ENCODE measurements at places on chromosomes 4 and X.

DNA sequence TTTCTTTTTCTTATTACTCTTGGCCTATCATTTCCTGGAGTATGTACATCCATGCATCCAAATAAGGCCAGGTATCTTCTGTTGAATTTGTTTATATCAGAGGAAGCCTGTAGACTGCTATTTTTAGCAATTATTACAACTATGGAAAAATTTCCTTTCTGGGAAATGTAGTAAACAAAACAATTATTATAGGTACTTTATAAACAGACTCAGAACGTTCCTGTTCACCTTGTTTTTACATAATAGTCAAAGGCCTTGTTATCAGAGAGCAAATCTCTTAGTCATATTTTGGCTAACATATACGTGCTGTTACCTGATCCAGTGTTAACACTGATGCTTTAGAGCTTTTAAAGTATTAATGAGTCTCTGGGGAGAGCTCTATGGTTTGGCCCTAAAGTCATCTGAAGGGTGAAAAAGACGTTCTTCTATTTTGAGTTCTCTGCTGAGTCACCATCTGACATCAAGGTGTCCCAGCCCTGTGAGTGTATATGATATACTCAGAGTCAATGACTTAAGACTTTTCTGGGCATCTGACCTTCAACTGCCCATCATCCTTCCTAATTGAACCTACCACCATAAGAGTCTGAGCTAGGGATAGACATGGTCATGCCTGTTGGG, 7.3 kb downstream of the SPARCL1 start:
- no peak for DNase-seq

GRCh38 chr4:167642250-167642649, 408.0 kb upstream of the SPOCK3 start:
- DNase-seq, result no peak

GRCh38 chr4:69546134-69546765, 50.5 kb upstream of the UGT2B4 start:
- DNase-seq, result no peak

DNA sequence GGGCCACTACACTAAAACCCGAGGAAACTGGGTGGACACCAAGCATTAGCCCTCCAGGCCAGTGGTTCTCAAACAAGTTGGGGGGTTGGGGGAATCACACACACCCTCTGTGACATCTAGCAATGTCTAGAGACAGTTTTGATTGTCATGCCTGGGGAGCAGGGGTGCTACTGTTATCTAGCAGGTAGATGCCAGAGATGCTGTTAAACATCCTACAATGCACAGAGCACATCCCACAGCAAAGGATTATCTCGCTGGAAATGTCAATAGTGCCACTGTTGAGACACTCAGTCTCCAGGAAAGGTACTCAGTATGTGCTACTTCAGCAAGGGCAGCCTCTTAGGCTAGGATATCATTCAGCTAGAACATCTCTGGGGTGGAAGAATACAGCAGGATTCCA, 1.3 kb downstream of the SMC1A start:
- DNase-seq, result no peak

- no peak for DNase-seq
Observed at GRCh38 chrX:109840585-109840984, 107.5 kb upstream of the ACSL4 start.

- peak; percentile 11 for DNase-seq
Observed at GRCh38 chrX:133921764-133922389, 63.5 kb downstream of the GPC3 start.

DNA sequence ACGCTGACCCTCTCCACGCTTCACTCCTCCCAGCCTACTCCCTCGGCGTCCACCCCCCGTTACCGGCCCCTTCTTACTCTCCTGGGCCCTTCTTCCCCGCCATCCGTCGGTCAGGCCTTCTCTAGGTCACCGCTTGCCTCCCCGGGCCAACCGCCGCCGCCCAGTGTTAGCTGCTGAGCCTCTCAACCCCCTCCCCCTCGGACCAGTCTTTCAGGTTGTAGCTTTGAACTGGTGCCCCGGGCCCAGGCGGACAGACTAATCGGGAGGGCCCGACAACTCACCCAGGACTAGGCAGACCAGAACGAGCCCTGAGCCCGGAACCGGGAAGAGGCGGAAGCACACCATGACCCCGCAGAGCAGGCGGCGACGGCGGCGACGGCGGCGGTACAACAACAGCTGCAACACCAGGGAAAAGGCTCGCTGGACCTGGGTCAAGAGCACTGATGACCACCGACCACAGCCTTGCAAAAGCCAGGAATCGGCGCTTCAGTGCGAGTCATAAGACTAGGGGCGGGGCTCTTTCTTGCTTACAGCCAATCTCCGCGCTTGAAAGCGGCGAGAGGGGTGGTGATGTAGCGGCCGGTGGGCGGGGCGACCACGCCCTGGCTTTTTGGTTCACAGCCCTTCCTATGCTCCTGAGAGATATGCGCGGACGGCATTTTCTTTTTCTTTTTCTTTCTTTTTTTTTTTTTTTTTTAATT, at the start of gene LAMP2:
Gene LAMP2 (minus strand): TSS at position 472 of the 701 bp plus-strand sequence. CDS start 127 bp downstream, at position 345.
- DNase-seq, result peak; percentile 46

- DNase-seq, result no peak
Observed at GRCh38 chr4:153728660-153729059, 31.2 kb downstream of the RNF175 start.

- DNase-seq, result no peak
Observed at GRCh38 chrX:8125566-8125965, 45.5 kb downstream of the VCX2 start.

DNA sequence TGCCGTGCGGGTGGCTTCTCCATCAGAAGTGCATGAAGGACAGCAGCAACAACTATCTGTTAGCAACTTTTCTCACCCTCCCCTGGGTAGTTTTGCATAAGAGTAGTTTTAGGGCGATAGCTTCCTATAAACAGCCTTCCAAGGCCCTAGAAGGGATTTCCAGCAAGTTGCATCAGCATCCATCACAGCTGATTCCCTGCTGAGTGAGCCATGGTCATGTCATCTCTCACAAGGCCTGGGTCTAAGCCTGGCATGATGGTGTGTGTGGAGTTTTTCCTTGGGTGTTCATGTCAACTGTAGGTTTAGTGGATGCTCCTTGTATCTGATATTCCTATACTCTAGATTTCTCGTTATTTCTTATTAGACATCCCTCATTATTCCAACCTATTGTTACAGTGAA, 2324.7 kb upstream of the AGA start:
- DNase-seq, result no peak
